Right lobe of liver (tissue), 6 donors: ENCODE measurements at places on chromosomes 11 and 22.

- DNase-seq: no peak
Observed at GRCh38 chr11:43532041-43532440, 148.5 kb upstream of the HSD17B12 start.

- DNase-seq: no peak
Observed at GRCh38 chr11:129580278-129580677, 204.6 kb downstream of the BARX2 start.

GRCh38 chr11:118001494-118001971 is 15.3 kb downstream of the IL10RA start:
- DNase-seq: no peak

GRCh38 chr11:110774138-110775014 is 62.1 kb upstream of the ARHGAP20 start:
- DNase-seq: no peak

DNA sequence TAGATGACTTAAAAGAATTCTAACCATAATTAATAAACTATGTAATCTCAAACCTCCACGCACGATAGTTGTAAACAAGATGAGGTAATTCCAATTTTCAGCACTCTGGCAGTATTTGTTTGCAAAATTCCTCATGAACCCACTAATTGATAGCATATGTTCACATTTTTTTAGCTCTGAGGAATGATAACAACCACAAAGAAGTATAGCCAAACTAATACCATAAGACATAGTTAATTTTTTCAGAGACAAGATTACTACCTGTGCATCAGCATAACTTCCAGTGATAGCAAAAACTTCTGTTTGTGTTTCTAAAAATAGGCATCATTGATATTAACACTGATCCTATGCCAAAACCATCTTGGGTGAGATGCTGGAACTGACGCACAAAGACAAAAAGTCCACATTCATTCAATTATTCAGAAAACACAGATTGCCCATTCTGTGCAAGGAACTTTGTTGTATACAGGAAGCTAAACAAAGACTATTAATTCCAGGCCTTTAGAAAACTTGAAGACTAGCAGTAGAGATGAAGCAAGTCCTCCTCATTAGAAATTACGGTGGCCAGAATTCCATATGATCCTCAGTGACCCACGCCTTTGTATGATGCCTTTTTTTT is 57.7 kb downstream of the PDGFD start:
- DNase-seq: no peak

DNA sequence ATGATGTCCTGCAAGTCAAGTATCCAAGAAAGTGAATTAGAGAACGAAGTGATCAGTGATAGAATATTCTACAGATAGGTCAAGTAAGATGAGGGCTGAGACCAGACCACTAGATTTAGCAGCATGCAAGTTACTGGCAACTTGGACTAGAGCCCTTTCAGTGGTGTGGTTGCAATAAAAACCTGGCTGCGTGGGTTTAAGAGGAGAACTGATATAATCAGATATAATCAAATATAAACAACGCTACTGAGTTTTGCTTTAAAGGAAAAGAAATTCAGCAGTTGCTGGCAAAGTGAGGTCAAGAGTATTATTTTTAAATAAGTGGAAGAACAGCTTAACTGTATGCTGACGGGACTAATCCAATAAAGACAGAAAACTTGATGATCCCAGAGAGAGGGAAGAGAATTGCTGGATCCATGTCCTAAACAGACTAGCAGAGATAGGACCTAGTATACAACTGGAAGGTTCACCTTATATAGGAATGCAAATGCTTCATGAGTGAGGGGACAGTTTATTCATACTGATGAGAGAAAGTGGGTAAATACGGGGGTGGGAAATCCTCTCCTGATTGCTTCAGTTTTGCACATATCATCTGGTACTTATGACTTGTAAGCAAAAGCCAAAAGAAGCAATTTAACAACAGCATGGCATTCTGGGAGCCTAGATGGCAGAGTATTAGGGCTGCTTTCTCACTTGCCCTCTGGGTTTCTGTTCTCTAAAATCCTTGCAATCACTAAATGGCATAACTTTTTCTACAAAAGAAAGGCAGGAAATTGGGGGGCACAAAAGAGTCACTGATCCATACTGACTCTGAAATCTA is 146.2 kb downstream of the RBFOX2 start:
- no peak for DNase-seq

DNA sequence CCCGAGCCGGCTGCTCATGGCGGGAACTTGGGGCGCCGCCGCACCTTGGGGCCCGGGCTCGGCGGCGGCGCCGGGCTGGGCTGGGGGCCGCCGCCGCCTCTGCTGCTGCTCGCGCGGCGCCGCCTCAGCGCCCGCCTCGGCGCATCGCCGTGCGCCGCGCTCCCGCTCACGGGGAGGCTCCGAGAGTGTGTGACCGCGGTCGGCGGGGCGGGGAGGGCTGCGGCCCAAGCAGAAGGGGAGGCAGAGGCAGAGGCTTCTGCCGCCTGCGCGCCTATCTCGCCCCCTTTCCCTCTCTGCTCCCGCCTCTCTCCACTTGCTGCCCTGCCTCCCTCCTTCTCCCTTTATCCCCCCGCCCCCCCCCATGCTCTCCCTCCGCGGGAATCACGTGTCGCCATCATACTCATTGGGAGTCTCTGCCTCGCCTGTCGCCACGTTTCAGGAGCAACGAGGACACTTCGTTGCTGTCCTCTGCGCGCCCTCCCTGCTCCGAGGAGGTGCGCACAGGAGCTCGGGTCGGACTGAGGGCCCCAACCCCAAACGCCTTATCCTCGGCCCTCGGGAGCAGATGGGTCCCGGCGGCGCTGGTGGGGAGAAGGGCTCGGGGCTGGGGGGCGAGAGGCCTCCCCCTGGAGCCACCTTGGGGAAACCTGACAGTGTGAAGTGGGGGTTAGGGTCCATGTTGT is at the start of gene GUCY1A2:
Gene GUCY1A2, minus strand, starts transcription at position 258 of the 683 bp plus-strand sequence. CDS start 421 bp downstream, outside the sequence.
- DNase-seq: peak; percentile 53

DNA sequence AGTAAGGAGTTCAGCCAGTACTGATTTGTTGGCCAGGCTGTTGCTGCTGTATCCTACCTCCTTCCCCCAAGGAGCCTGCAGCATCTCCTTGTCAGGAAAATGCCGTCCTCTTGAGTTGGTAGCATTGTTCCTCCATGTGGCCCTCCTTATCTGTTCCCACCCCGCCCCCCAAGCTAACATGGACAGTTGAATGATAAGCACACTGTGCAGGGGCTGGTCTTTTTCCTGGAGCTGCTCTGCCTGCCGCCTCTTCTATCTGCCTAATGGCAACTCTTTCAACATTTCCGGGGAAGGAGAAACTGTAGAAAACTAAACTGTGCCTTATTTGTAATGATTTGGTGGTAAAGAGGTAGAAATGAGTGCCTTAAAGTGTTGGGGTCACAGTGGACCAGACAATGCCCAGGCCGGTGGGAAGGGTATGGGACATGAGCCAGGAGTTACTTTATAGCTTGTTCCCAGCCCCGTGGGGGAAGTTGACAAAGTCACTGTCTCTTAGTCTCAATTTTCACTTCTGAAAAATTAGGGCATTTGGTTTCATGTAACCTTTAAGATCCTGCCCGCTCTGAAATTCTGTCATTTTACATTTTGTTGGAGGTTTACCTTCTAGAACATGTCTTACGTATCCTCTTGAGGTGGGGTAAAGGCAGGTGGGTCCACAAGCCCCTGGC is 4.5 kb downstream of the FAM118A start:
- DNase-seq: no peak

GRCh38 chr11:15258433-15259165 is 143.9 kb downstream of the INSC start:
- no peak for DNase-seq

GRCh38 chr11:46215208-46215931 is 62.1 kb upstream of the CREB3L1 start:
- DNase-seq: no peak

DNA sequence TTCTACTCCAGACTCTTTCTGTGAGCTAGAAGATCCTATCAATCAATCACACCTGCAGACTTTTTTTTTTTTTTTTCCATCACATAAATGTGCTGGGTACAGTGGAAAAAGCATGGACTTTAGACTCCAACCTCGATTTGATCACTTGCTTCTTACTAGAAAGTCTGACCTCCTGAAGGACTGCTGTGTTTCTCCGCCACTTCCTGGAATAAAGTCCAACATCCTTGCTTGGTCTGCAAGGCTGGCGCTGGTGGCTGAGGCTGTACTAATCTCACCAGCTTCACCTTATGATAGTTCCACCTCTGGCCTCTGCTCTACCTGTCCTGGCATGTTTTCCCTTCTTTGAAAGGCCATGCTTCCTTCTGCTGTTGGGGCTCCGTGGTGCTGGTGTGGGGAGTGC is 60.9 kb upstream of the SESN3 start:
- no peak for DNase-seq

- no peak for DNase-seq
Observed at GRCh38 chr11:765025-765801, 12.1 kb downstream of the GATD1 start.
